NCI-H1092 (cell line): ENCODE measurements at places on chromosomes 3 and 15.

DNA sequence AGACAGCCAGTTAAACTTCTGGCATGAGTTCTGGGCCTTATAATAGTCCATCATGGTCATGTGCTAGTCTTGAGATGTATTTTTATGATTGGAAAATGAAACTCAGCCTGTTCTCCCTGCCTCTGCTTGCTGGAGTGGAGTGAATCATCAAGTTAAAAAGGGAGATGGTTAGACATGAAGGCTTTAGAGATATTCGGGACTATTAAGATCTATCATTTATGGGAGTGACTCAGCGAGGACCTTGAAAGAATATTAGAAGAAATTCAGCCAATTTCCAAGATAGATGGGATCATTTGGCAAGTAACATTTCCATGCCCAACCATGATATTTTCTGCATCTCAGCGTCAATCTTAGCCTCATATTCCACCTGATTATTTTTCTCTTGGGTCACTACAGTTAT is 79.8 kb downstream of the AGBL1 start:
- no peak for DNase-seq

DNA sequence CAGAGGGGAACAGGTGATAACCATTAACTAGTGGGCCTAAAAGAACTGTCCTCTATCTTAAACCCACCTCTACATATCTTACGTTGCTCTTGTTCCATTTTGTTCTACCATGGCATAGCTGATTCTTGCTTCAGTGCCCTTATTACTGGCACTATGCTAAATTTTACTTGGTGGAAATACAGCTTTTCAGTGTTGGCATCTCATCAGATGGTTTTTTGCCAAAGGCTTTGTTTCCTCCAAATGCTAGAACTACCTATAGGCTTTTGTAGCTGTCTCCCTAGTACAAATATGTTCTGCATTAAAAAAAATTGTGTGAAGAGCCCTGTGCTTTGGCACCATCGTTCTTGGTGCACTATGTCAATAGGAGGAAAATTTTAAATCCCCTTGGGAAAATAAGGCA is 145.0 kb upstream of the ZBTB20 start:
- DNase-seq = no peak

DNA sequence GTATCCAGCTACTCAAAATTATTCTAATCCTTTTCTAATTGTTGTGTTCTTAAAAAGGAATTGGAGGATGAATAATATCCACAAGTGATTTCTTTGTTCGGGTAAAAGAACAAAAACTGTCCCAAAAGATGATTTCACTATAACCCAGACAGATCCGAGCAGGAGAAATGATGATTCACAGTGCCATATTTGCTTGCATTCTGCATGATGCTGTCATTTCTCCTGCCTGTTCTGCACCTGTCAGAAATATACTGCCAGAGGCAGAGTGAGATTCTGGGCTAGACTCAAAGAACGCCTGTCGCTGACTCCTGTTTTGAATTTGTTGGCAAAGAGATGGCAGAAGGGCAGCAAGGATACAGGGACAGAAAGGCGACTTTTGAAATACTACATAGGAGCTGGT is 34.7 kb upstream of the SLC24A5 start:
- no peak for DNase-seq

DNA sequence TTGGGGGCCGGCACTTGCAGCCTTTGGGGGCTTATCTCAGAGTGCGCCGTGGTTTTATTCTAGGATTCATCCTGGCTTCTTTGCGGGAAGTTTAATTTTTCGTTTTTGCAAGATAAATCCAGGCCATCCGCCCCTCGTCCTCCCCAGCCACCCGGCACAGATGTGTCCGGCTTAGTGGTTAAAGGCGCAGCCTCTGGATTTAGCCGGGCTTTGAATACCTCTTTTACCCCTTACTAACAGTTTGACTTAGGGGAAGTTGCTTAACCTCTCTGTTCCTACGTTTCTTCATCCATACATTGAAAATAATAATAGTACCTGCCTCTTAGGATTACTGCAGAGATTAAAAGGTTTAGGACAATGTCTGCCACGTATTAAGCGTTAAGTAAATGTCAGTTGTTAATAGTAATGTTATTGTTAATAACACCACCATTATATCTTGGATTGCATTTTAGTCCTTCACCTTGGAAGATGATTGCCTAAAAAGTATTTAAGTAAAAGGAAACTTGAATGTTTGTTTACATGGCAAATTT is 714 bp downstream of the ECT2 start:
- DNase-seq = no peak

- DNase-seq = no peak
These were observed 28.8 kb downstream of the LRRC2 start for GRCh38 chr3:46537316-46537715.

- DNase-seq = no peak
These were observed 246.5 kb downstream of the ULK4 start for GRCh38 chr3:41715376-41715775.

- no peak for DNase-seq
These were observed 522.3 kb downstream of the ROBO1 start for GRCh38 chr3:79245284-79246138.

- DNase-seq = no peak
These were observed 33.0 kb downstream of the DENND6A start for GRCh38 chr3:57659806-57660439.

DNA sequence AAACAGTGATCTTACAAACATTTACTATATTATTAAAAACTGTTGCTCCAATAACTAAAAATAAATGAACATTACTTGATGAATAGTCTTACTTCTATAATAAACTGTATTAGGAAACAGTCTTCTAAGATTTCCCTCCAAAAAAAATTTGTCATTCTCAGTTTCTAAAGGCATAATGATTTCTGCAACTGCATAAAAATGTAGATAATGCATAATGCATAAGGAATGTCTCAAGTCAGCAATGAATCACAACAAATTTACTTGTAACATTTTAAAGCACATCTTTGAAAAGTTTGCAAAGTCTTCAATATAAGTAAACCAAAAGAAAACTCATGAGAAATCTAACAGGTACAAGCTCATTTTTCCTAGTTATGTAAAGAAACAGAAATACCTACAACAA is 113.5 kb downstream of the VPS13C start:
- DNase-seq = no peak

GRCh38 chr3:153029350-153029749 is 132.7 kb upstream of the RAP2B start:
- DNase-seq = no peak

GRCh38 chr15:71899674-71900073 is 89.3 kb downstream of the NR2E3 start:
- DNase-seq = no peak

- no peak for DNase-seq
These were observed 12.1 kb upstream of the TEX9 start for GRCh38 chr15:56353119-56353518.

DNA sequence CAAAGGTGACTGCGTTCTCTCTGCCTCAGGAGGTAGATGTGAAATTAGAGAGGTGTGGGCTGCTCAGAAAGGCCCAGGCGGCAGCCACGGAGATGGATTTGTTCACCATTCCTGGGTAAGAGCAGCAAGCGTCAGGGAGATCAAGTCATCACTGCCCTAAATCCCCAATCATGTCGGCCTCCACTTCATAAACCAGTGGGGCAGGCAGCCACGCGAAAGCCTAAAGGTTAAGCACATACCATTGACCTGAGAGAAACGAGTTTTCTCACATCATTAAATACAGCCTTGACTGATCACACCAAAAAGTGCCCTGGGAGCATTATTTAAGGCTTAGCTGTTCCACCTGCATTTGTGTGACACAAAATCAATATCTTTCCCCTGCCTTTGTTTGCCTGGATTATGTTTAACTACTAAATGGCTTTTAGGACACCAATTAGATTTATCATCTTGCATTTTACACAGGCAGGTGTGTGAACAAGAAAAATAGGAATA is 50.7 kb upstream of the FOXB1 start:
- DNase-seq = peak; percentile 62

- DNase-seq = no peak
These were observed 27.7 kb upstream of the IL20RB start for GRCh38 chr3:136929977-136930670.

GRCh38 chr15:101646672-101647071 is 5.5 kb downstream of the TM2D3 start:
- DNase-seq = no peak

GRCh38 chr3:54668236-54668635 is 259.6 kb downstream of the LRTM1 start:
- peak; percentile 18 for DNase-seq

DNA sequence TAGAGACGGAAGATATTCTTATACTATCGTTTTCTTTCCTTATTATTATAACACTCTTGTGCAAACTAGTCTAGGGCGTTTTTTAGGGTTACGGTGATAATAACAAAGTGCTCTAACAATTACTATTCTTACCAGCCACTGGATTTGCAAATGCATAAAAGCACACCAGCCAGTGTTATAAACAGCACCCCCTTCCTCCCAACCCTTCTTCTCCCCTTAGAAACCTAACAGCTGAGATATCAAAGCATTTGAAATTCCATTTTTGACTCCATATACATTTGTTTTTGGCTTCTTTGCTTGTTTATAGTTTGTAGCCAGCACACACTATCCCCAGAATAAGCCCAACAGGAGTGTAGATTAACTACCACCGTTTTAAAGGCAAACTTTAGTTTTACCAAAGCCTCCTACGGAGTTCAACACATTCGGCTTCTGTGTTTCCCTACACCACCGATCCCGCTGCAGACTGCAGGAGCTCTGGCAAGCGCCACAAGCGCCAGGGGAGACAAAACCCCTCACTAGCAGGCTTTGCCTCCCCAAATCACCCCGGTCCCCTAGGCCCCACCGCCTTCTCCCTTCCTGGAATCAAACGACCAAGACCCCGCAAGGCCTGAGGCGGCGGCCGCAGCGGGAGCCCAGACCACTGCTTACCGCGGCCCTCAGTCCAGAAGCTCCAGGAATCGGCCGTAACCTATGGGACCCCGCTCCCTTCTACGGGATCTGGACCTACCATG is 461 bp downstream of the COPB2 start:
- DNase-seq = no peak

DNA sequence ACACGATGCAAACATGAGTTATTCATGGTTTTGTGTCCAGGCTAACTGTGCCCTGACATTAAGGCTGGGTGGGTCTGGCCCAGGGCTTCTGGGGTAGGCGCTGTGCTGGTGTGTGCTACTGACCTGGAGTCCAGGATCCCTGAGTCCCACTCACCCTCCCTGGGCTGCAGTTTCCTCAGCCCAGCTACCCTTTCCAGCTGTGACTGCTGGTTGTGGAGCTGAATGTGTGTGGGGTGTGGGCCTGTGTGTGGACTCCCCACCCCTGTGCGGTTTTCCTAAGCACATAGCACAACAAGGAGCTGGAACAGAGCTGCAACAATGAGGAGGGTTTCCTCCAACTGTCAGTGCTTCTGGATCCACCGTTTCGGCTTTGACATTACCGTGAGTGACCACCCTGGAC is 38.0 kb downstream of the SMAD3 start:
- no peak for DNase-seq

DNA sequence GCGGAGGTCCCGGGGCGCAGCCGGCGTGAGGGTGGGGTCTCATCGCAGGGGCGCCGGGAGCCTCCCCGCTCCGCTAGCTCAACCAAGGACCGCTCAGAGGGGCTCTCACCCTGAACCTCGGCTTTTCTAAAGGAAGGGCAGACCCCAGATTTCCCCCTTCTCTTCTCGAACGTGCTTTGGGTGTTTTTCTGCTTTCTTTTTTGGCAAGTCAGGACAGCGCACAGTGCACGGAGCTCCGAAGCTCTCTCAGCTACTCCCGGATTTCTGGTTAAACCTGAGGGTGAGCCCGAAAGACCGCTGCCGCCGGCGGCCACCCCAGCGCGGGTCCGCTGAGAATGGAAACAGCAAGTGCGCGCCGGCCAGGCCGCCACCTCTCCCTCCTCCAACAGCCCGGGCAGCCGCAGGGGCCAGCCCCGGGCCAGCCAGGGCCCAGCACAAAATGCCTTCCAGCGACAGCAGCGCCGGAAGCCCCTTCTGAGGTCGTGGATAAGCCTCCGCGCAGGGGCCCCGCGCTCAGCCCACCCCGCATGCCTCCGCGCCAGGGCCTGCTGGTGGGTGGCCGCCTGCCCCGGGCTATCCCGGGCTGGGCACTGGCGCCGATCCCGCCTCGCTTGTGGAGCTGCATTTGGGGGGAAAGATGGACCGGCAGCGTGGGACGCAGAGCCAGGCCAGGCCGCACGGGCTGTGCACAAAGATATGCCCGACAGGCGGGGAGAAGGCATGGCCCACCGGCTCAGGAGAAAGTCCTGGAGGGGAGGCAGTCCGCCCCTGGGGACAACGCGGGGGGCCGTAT is 8.2 kb upstream of the OCA2 start:
- DNase-seq = no peak

DNA sequence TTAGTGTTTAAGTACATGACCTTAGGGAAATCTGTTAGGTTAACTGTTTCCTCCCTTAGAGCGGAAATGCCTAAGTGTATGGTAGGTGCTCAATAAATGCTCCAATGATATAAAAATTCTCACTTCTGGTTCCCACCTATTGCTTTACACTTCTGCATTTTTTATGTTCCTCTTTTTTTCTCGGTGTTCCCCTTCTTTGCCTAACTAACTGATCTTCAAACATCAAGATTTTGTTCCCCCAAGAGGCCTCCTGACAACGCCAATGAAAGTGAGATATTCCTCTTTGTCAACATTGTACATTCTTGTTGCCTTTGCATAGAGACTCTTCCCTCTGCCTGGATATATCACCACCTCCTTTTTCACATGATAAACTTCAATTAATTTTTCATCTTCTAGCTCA is 17.4 kb downstream of the SLC35A5 start:
- DNase-seq = no peak
